ENCODE measurements at places on chromosomes 6 and 20. TPM values are rescaled to one million over a fixed set of nuclear protein-coding genes. Genes with fewer than 3 reads are reported as not detected.

GRCh38 chr6:109393886-109394281 lies 11.6 kb upstream of the CD164 start:
- no peak overlapping the region for H3K4me3 ChIP-seq
- no peaks in the 10 kb centered on the region for H3K36me3 ChIP-seq
- no peaks in the 10 kb centered on the region for H3K27me3 ChIP-seq
- H3K4me1 ChIP-seq = no peaks in the 10 kb centered on the region
- DNase-seq = no peak

- H3K27me3 ChIP-seq = no peaks in the 10 kb centered on the region
- peaks cover 21% of the 10 kb centered on the region for H3K4me1 ChIP-seq
- no peak overlapping the region for H3K4me3 ChIP-seq
- DNase-seq = no peak
- H3K36me3 ChIP-seq = no peaks in the 10 kb centered on the region
Measured at GRCh38 chr6:44266347-44266746, 996 bp upstream of the NFKBIE start.

PRKN gene
- 0.82 TPM for polyA plus RNA-seq

CCN5 gene
- polyA plus RNA-seq = 3.3 TPM

Measured in pancreas (tissue), 10 donors.